Mammary microvascular endothelial cell (primary cell): ENCODE measurements at places on chromosomes 3 and 15. TPM values are rescaled to one million over a fixed set of nuclear protein-coding genes. Genes with fewer than 3 reads are reported as not detected.

SUSD5 gene
- 4.3 and 4.6 TPM in 2 replicates for total RNA-seq

RAB8B gene
- 29.9 and 38.5 TPM in 2 replicates for total RNA-seq

CASR gene
- not detected in 2 replicates for total RNA-seq

SHF gene
- total RNA-seq: 0.64 TPM in 1 of 2 replicates, not detected in the other

SPINK8 gene
- not detected in 2 replicates for total RNA-seq

FAM227B gene
- 0.98 and 3.4 TPM in 2 replicates for total RNA-seq

SYNPR gene
- not detected in 2 replicates for total RNA-seq

CCR9 gene
- not detected in 2 replicates for total RNA-seq

LINGO1 gene
- under 0.01 and 0.20 TPM in 2 replicates for total RNA-seq
